ENCODE measurements at places on chromosomes 16 and 17. TPM values are rescaled to one million over a fixed set of nuclear protein-coding genes. Genes with fewer than 3 reads are reported as not detected.

The FOXC2 gene
- total RNA-seq: 0.11 TPM

DNA sequence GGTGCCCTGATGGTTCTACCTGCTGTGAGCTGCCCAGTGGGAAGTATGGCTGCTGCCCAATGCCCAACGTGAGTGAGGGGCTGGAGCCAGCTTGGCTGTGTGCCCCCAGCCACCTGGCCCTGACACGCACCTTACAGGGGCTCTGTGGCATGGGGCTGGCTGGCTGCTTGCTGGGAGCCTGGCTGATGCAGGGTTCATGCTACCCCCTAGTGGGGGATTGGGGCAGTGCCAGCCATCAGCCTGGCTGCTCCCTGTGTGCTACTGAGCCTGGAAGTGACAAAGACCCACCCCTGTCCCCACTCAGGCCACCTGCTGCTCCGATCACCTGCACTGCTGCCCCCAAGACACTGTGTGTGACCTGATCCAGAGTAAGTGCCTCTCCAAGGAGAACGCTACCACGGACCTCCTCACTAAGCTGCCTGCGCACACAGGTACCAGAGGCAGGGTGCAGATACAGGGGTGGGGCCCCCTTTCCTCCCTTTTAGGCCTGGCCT lies 5.7 kb downstream of the GRN start:
- DNase-seq: peak; percentile 85

DNA sequence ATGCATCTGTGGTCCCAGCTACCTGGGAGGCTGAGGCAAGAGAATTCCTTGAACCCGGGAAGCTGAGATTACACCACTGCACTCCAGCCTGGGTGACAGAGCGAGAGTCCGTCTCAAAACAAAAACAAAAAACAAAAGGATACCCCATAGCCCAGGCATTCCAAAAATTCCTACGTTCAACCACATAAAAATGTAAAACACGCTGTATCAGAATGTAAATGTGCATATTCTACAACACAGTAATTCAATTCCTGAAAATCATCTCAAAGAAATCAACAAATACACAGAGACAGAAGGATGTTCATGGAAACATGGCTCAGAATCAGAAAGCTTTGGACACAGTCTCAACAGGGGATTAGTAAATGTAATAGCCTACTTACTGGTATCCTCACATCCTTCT lies 33.0 kb downstream of the COG7 start:
- DNase-seq: no peak

DNA sequence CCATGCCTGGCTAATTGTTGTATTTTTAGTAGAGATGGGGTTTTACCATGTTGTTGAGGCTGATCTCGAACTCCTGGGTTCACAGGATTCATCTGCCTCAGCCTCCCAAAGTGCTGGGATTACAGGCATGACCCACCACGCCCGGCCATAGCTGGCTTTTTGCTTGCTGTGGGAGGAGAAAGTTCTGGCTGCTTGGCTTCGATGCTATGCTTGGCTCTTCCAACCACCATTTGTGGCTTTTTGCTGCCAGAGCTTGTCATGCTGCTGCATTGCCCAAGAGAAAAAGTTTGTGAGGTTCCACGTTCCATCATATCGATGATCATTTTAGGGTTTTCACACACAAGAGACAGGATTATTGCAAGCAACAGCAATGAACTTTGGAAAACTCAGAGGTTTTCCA lies 16.2 kb downstream of the BMERB1 start:
- no peak for DNase-seq

DNA sequence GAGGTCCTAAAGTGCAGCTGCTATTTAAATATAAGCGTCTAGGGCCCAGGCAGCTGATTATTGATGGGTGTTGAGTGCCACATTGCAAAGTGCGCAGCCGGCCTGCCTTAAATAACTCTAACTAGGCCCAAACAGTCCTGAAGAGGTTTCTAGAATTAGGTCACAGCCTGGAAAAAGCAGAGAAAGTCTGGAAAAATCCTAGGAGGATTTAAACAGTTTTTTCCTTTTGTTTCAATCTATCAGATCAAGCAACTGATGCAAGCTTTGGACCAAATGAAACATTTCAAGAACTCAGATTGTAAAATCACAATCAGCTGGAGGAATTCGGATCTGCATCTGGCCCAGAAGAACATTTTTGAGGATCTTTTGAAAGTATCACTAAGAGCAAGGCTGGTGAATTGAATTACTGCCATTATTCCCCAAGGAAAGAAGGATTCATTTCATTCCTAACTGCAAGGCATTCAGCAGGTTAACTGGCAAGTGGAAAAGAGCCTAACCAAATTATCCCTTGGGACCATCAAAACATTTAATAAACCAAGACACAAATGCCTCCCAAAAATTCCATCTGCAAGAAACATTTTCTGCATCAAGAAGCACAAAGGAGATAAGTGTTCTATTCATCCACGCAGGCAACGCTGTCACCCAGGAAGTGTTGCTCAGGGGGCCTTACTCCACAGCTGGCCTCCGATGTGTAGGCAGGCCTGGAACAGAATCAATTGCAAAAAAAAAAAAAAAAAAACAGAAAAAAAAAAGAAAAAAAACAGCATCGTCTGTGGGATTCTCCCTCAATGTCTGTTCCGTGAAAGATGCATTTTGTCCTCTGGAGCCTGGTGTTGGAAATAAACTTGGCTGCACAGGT lies 46.1 kb downstream of the IRX3 start:
- no peak for DNase-seq

The CLDN7 gene
- 13.7 TPM for total RNA-seq

GRCh38 chr17:49407086-49407485 lies 7.6 kb downstream of the PHB1 start:
- no peak for DNase-seq

- no peak for DNase-seq
Measured at GRCh38 chr16:49833085-49833484, 22.8 kb downstream of the ZNF423 start.

DNA sequence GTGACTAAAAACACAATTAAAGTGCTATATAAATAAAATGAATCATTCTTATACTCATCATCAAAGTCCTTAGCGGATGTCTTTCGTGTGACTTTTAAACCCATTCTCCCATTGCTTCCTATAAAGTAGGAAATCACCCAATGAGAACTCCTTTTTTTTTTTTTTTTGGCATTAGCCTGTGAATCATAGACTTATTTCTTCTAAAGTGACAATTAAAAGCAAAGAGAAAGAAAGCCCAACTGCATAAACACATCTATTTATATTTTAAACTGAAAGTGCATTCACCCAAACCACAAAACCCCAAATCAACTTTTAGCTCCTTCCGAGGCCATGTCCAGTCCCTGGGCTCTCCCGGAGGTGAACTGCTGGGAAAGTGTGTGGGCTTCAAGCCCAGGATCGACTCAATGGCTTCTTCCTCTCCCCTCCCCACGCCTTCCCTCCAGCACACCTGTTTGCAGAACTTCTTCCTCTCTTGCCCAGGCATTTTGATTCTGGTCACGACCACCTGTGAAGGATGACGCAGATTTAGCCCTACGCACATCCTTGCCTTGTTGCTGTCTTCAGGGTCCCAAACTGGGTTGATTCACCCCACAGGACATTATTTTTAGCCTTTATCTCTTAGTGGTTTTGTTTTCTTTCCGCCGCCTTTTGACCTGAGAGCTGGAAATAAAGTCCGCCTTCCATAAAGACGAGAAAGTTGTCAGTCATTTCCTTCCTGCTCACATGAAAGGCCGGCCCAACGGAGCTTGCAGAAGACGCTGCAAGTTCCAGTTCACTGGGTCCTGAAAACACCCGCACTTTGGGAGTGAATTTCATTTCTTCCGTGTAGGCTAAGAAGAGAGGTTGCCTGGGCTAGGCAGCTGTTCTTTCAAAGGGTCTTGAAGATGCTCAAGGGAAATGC lies 166.8 kb downstream of the MAP2K6 start:
- no peak for DNase-seq

DNA sequence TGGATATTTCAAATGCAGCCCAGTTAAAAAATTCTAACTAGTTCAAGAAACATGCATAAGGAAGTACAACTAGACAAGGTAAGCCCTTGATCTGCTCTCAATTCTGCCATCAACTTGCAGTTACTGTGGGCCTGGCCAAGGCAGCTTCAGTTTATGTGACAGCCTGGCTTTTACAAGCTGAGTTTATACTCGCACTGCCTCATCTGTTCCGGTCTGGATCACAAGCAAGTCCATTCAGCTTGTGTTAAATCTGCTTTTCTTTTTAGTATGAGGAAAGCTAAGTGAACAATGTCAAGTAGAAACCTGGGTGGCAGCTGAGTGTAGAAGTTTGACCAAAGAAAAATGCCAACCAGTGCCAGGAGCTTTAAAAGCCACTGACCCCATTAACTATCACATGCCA lies 76.6 kb upstream of the CORO6 start:
- no peak for DNase-seq

The SGF29 gene
- 41.1 TPM for total RNA-seq

DNA sequence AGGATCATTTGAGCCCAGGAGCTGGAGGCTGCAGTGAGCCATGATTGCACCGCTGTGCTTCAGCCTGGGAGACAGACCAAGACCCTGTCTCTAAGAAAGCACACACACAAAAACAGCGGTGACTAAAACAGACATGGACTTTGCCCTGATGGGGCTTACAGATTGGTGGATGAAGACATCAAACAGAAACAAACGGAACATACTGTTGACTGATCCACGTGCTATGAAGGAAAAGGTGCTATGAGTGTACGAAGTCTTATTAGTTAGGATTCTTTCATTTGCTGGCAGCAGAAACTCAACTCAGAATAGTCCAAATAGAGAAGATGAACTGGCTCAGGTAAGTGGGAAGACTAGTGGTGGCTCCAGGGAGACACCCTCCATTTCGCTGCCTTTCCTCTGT lies 309.8 kb upstream of the N4BP1 start:
- no peak for DNase-seq

DNA sequence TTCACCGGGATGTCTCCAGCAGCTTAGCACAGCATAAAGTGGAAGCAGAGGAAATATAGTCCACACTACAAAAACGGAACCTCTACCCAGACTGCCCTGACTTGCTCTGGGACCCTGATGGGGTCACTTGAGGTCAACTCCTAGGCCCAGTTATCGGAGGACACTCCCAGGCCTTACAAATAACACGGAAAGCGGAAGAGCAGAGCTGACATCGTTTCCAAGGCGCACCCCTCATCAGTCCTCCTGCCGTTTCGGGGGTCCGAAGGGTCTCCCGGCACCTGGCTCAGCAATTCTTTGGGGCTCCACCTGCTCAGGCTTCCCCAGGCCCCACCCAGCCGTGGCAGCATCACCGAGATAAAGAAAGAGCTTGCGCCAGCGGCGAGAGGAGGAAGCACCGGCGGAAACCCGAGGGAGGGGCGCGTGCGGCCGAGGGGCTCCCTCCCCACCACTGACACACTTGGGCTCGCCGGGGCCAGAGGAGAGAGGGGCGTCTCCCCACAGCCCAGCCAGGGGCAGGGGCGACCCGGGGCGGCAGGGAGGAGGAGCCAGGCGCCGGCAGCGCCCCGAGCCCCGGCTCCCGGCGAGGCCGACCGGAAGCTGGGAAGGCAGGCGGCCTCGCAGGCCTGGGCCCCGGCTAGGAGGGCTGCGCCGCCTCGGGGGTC lies 727 bp downstream of the CORO7 start:
- peak; percentile 80 for DNase-seq

The PRSS36 gene
- 1.1 TPM for total RNA-seq

The TMEM92 gene
- total RNA-seq: 0.47 TPM

The ZDHHC1 gene
- total RNA-seq: 0.16 TPM

The RPL38 gene
- 1,177 TPM for total RNA-seq

The HOXB3 gene
- total RNA-seq: 28.3 TPM

- no peak for DNase-seq
Measured at GRCh38 chr17:58388302-58389190, 28.8 kb downstream of the RNF43 start.

Measured in K562 (cell line).